ENCODE measurements at places on chromosomes 5 and 9.

DNA sequence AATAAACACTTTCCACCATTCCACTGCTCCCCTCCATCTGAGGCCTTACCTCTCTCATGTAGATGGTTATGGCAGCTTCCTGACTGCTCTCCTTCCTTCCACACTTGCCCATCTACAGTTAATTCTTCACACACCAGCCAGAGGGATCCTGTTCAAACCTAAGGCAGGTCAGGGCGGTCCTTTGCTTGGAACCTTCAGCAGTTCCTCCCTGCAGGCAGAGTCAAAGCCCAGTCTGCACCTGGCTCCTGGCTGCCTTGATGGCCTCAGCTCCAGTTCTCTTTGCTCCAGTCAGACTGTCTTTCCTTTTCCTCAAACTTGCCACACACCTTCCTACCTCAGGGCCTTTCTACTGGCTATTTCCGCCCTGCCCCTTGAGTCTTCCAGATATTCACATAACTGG is 30.2 kb upstream of the NR3C1 start:
- DNase-seq, result no peak

DNA sequence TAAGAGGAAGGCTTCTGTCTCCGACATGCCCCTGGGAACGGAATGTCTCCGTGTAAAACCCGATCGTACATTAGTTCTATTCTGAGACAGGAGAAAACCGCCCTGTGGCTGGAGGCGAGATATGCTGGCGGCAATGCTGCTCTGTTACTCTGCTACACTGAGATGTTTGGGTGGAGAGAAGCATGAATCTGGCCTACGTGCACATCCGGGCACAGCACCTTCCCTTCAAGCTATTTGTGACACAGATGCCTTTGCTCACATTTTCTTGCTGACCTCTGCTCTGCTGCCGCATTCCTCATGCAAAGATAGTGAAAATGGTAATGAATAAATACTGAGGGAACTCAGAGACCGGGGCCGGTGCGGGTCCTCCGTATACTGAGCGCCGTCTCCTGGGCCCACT is 2.2 kb upstream of the DPP7 start:
- DNase-seq, result peak; percentile 18

DNA sequence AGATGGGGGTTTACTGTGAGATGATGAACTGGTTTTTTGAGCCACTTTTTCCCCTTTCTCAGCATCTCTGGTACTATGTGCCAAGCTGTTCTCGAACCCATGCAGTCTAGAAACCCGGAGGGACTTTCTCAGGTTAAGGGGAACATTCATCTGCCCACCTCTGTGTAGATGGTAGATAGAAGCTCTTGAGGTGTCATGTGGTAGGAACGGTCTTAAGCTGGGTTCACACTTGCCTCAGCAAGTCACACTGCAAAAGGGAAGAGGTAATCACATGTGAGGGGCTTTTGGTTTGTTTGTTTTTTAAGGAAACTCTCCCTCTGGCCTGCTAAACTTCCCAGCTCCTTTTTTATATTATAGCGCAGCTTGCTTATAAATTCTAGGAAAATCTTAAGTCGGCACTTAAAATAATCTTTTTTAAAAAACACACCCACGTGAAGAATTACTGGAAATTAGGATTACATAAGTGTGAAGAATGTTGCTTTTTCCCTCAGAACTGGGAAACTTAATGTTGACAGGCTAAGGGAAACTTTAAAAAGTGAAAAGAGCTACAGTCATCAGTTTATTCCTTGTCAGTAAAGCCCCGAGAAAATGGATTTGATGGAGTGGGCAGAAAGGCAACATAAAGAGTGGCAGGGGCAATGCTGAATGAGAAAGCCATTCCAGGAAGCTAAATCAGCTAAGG is 430.3 kb downstream of the ARHGEF28 start:
- DNase-seq, result no peak

- no peak for DNase-seq
Observed at GRCh38 chr5:124752854-124753720, 6.6 kb upstream of the ZNF608 start.

GRCh38 chr5:96873449-96873848 is 2.9 kb upstream of the ERAP2 start:
- no peak for DNase-seq

DNA sequence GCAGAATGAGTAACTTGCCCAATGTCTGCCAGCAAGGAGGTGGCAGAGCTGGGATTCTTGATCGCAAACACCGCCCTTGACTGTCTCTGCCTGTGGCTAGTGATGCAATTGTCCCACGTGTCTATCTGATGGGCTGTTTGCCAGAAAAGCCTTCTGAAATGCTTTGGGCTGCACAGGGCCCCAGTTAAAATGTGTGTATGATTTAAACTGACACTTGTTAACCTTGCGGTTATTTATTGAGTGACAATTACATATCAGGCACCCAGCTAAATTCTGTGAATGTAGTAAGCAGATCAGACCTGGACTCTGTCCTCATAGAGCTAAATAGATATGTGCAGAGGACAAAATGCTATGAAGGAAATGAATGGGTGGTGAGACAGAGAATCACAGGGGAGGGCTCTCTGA is 11.6 kb upstream of the IL12B start:
- peak; percentile 4 for DNase-seq

GRCh38 chr9:72586388-72587130 is 65.2 kb downstream of the TMC1 start:
- no peak for DNase-seq

Measured in anterior cingulate cortex (tissue), 58 donors.